ENCODE measurements at places on chromosomes 1 and 21.

DNA sequence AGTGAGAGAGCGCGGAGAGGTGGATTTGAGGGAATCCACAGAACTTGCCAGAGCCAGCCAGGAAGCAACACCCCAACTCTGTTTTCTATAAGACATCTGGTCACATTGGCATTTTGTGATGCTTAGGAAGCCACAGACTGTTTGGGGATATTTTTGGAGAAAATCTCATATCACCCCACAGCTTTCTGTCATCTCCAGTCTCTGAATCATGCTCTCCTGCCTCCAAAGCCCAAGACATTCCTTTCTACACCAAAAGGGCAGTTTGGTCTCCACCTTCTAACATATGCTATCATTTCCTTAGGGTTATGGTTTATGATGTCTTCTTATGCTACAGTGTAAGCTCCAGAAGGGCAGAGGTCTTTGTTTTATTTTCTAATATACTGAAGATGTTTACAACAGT is 14.4 kb upstream of the BCL10 start:
- DNase-seq: no peak

GRCh38 chr1:214396330-214396729 is 115.4 kb downstream of the SMYD2 start:
- no peak for DNase-seq

DNA sequence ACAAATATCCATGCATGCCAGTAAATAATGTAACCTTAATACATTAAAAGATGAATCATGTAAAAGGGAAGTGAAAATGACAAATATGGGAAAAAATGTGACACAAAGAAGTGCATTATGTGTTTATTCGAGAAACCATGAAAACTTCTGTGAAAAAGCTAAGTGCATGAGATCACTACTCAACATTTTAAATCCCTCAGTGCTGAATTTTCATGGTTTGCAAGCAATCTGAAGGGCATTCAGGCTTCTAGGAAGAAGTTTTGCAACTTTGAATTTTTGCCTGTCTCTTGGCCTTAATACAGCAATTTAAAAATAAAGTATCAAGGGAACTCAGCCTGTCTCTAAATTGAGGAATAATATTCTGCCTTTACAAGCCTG is 78.2 kb downstream of the MAP3K7CL start:
- no peak for DNase-seq

GRCh38 chr21:24147674-24148073 is 1459.6 kb downstream of the MRPL39 start:
- no peak for DNase-seq

DNA sequence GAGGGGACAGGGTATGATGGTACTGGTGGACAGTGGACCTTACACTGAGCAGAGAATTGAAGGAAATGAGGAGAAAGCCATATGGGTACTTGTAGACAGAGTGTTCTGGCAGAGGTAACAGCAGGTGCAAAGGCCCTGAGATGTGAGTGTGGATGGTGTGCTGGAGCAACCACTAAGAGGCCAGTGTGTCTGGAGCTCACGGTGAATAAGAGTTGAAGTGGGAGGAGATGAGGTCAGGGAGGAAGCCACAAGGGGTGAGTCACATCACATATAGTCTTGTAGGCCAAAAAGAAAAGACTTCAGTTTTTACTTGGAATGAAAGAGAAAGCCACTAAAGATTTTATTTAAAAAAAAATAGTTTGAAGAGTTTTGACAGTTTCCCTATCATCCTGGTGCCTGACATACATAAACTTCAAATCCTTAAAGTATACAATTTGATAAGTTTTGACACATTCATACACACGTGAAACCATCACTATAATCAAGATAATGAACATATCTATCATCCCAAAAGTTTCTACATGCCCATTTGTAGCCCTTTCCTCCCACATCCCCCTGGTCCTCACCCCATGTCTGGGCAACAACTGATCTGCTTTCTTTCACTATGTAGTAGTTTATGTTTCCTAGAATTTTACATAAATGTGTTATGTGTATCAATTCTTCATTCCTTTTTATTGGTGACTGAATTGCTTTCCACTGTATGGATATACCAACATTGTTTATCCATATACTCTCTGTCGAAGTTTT is 148.4 kb downstream of the GPATCH2 start:
- DNase-seq: peak; percentile 12

- no peak for DNase-seq
Observed at GRCh38 chr1:176058686-176059085, 148.4 kb downstream of the COP1 start.

GRCh38 chr1:94063379-94063778 is 57.6 kb downstream of the ABCA4 start:
- no peak for DNase-seq

GRCh38 chr1:174134003-174134659 is 25.2 kb upstream of the RABGAP1L start:
- no peak for DNase-seq

GRCh38 chr1:183149273-183149672 is 36.8 kb upstream of the LAMC2 start:
- no peak for DNase-seq

DNA sequence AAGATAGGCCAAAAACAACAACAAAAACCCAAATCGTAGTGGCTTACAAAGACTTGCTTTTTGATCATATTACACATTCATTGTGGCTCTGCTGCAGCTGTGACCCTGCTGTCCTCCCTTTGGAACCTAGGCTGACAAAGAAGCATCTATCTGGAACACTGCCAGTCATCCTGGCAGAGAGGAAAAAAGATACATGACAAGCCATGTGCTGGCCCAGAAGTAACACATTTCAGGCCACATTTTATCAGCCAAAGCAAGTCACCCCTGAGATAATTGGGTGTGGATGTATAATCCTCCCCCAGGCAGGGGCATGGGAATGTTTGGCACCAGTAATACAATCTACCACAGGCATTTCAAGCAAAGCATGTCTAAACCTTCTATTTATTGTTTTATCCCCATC is 37.2 kb upstream of the AGO1 start:
- DNase-seq: no peak

GRCh38 chr1:94716965-94717364 is 103.2 kb upstream of the SLC44A3 start:
- no peak for DNase-seq

- DNase-seq: no peak
Observed at GRCh38 chr21:35724156-35724555, 336.2 kb downstream of the SETD4 start.

DNA sequence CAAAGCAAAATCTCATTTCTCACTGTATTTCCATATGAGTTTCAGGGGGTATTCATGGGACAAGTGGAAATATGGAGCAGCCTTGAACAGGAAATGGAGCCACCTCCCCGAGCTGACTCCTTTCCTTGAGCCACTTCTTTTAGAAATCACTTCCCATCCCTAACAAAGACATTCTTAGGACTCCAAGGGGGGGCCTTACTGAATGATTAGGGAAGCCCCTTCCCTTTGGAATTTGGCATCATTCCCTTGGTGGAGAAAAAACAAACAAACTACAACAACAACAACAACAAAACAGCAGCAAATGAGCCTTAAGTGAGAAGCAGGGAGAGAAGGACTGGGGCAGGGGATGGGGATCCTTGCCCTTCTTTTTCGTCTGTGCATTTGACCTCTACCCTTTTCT is 278.3 kb downstream of the ZNF648 start:
- DNase-seq: no peak

GRCh38 chr1:234916840-234917239 is 211.8 kb downstream of the TOMM20 start:
- DNase-seq: no peak

DNA sequence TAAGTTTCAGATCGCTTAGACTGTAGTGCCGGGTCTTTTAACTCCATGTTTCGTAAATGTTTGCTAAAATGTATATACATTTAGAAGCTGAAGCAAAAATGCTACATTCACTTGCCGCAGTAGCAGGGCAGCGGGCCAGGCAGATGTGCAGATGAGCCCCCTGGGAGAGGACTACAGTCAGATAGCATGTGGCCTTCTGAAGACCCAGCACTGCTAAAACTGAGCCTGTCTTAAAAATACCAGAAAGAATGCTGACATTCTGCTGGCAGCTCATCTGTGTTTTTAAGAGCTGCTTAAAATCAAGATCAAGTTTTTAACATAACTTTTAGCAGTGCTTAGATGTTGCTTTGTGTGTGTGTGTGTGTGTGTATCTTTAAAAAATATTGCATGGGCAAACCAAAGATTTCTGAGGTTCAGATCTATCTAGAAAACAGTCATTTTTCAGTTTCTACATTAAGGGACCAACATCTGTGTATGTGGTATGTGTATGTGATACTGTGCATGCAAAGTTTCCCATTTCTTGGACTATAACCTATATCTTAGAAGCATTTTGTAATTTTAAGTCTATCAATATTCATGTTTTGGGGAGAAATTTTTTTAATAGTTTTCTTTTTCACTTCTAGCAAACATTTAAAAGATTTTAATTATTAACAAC is 31.7 kb downstream of the CHRM3 start:
- no peak for DNase-seq

- DNase-seq: no peak
Observed at GRCh38 chr1:112244131-112244530, 151.9 kb upstream of the CTTNBP2NL start.

DNA sequence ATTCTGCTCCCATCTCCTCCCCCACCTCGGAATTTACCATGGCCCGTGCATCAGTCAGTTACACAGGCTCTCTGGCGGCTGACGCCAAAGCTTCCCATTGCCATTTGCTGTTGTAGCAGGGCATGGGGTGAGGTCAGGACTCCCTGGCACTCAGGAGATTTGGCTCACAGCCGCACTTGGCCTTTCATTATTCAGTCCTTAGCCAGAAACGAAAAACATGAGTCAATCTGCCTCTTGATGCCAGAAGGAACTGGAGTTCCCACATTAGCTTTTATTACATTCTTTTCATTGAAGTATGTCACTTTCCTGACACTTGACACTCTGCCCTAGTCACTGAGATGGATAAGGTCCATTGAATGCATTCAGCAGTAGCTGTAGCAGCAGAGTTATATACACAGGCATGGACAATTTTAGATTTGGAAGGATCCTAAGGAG is 260.6 kb downstream of the CACNA1E start:
- no peak for DNase-seq

GRCh38 chr21:44365967-44366585 is 12.7 kb downstream of the TRPM2 start:
- DNase-seq: no peak

DNA sequence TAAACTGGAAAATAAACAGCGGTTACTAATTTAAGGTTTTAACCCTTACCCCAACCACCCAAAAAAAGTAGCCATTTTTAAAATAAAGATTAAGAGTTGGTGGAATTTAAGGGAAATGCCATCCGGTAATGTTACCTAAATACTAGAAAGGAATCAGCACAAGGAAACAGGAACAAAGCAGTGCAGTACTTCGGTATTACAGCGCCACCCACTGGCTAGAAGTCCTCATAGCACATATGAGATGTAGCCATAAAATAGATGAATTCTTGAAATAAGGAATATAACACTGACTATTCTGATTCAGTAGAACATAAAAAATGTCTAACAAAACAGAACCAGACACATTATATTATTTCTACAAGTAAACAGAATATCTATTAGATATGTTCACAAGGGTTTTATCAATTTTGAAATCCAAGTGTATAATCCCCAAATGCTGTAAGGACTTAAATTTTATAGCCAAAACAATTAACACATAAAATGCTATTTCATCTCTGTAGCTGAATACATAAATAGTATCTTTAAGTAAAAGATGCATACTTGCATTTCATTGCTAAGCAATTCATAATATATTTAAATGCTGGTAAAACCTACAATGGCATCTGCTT is 58.8 kb downstream of the FRRS1 start:
- peak; percentile 29 for DNase-seq

DNA sequence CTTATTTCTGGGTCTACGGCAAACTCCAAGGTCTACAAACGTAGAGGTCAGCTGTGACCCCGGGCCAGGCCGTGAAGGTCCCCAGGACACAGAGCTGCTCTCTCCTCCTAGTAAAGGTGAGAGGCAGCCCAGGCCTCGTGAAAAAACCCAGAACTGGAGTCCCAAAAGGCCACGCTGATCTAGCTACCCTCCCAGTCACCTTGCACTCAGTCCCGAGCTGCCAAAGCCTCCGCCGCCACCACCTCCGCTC is 125 bp downstream of the ATP5PF start:
- no peak for DNase-seq

DNA sequence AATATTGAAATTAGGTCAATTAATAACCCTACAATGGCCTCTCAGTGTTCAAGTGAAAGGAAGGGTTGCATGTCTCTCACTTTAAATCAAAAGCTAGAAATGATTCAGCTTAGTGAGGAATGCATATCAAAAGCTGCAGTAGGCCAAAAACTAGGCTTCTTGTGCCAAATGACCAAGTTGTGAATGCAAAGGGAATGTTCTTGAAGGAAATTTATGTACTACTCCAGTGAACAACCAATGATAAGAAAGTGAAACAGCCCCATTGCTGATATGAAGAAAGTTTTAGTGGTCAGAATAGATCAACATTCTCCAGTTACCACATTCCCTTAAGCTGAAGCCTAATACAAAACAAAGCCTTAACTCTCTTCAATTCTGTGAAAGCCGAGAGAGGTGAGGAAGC is 10.0 kb downstream of the MAEL start:
- DNase-seq: no peak

DNA sequence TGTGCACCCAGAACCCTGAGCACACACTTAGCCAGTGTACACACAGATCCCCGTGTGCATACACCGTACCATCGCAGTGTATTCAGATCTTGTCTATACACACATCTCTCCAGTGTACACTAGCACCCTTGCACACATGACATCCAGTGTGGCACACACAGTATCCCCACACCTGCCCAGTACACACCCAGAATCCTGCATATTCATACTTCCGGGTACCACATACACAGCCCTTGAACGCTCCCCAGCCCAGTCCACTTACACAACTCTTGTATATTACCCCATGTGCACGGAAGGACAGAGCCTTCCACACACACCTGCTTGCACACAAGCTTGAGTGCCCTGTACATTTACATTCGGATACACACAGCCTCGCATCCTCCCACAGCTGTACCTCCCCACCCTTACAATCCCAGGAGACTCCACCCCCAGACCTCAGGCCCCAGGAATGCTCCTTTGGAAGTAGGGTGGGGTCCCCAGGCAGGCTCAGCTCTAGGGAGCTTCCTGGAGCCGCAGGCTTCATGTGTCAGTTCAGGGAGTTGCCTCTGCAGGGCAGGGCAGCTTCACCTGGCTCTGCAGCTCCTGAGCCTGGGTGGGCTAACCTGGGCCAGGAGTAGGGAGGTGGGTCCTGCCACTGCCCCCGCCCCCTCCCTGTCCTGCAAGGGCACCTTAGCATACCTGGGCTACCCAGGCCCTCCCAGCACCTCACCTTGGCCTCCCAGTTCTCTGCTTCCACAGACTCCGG is 46.2 kb downstream of the AHDC1 start:
- DNase-seq: no peak

DNA sequence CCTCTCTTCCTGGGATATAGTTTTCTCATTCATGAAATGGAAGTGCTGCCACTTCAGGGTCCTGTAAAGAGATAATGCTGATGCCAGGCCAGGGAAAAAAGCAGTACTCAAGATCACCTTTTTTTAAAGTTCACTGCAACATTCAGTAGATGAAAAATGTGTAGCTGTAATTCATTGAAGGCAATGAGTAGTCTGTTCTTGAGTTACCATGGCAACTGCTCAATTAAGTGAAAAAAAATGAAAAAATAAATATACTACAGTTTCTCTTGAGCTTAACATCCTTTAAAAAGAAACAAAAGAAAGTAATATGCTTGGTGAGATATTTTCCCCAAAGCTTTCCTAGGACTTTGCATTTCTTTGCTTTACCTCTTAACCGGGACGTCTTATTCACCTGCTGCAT is 183.3 kb downstream of the AK5 start:
- DNase-seq: no peak

Data from stimulated activated CD8-positive, alpha-beta memory T cell treated with anti-CD3 and anti-CD28 coated beads, Interleukin-7, amount 100 ng/mL, for 24 hours (primary cell).